ENCODE measurements at places on chromosomes 3 and 15.

- DNase-seq, result no peak
Observed at GRCh38 chr3:112397556-112397955, 64.6 kb downstream of the CD200 start.

DNA sequence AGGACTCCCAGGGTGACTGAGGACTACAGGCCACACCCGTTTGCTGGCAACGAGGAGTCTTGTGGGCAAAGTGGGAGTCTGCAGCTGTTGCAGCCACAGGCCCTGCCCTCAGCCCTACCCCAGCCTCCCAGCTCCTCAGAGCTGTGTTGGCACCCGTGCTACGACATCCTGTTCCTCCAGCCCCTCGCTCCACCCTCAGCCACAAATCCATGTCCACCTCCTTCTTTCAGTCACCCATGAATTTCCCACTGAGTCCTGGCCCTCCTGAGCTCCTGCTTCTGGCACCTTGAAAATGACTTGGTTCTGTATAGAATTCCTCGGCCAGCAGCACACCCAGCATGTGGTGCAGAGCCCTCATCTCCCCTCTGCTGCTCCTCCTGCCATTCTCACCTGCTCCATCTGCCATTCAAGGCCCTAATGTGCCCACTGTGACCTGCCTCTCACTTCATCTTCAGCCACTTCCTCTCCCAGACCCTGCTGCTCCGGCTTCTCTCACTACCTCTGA is 20.9 kb upstream of the VILL start:
- DNase-seq, result no peak

DNA sequence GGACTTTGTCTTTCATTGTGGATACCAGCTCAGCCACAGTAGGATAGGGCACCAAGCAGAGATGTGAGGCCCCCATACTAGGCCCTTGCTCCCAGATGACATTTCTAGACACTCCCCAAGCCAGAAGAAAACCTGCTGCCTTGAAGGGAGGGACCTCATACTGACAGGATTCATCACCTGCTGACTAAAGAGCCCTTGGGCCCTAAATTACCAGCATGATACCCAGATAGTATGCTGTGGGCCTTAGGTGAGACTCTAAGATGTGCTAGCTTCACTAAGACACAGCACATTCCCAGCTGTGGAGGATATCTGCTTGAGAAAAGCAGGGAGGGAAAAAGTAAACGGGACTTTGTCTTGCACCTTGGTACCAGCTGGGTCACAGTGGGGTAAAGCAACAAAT is 324.0 kb downstream of the TBL1XR1 start:
- no peak for DNase-seq

DNA sequence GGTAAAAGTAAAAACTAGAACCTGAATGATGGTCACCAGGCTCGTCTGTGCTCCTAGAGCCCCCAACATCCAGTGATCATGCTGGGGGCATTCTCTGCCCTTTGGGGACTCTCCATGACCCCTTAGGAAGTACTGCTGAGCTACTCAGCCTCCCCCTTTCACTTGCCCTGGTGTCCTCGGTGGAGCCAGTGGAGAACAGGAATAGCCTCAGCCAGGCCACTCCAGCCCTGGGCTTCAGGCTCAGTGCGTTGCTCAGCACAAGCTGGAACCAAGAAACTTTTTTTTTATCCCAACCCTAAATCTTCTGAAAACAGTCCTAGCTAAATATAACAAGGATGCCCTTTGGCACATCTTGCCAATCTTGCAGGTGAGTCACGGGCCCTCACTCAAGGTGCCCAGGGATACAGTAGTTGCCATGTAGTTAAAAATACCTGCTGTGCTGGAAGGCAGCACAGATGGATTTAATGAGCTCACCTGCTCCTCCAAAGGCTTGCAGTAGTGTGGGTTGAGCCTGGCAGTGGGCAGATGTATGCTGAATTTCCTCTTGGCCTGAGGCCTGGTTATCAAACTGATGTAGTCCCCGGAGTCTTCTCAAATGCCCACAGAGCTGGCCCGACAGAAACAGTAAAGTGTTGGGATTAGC is 46.9 kb upstream of the TMEM158 start:
- DNase-seq, result no peak

- no peak for DNase-seq
Observed at GRCh38 chr15:39997031-39997430, 42.0 kb downstream of the SRP14 start.

- DNase-seq, result peak; percentile 70
Observed at GRCh38 chr15:82530606-82531379, 9.5 kb downstream of the RPS17 start.

GRCh38 chr3:23159929-23160328 is 43.2 kb upstream of the UBE2E2 start:
- DNase-seq, result no peak

DNA sequence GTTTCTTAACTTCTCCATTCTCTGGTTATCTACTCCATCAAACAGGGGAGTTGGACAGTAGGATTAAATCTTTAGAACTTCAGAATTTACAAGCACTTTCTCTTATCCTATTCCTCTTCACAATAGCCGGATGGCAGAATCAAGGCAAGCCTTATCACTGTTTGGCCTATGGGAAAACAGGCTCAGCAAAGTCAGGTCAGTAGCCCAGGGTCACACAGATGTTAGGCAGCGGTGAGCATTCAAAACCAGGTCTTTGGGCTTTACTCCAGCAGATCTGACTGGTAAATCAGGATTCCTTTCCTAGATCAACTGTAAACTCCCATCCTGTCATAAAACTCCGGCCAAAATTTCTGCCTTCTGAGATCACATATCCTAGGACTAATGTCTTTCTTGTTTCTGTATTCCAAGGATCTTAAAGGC is 258.4 kb downstream of the OPA1 start:
- DNase-seq, result no peak

GRCh38 chr3:143367171-143367570 is 247.6 kb downstream of the CHST2 start:
- no peak for DNase-seq

- no peak for DNase-seq
Observed at GRCh38 chr3:65556934-65557577, 481.7 kb downstream of the MAGI1 start.

DNA sequence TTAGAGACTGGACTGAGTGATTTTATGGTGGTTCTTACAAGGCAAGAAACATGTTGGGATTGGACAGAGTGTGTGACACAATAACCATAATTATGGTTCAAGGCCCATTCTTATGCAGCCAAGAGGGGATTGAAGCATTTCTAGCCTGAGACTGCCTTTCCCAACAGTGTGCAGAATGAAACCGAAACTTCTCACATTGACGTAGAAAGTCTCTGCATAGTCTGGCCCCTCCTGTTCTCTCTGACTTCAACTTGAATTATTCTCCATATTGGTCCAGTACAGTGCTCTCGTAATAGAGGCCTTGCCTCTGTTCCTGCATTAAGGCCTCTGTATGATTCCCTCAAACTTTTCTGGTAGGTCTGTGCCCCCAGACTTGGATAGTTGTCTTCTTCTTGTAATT is 138.3 kb downstream of the DIPK2A start:
- no peak for DNase-seq

DNA sequence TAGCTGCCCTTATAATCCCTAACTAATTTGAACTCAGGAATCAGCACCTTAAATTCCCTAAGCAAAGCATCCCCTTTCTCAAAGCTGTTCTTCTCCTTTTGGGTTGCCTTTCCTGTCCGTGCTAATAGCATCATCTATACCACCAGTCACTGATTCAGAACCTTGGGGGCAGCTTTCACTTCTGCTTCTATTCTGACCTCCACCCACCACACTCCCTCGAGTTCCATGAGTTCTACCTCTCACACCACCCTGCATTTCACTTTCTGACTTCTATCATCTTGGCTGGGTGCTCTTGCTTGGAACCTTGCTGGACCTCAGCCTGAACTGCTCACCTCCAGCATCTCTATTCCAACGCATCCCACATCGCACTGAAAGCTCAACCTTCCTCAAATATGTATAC is 55.4 kb upstream of the KCNMB2 start:
- DNase-seq, result no peak

DNA sequence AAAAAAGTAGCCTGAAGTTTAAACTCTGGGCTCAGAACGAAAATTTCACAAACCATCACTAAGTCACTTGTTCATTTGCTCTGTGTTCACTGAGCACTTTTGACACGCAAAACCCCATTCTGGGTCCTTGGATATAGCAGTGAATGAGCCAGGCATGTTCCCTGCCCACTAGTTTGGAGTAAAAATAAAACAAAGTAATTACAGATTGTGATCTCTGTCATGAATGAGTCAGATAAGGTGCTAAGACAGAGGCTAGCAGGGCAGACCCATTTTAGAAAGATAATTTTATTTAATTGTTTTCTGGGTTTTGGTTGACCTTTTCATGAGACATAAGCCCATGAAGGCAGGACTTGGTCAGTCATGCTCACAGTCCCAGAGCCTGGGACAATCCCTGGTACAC is 84.1 kb upstream of the ARHGEF3 start:
- DNase-seq, result no peak
